ENCODE measurements at places on chromosomes 2 and 18.

DNA sequence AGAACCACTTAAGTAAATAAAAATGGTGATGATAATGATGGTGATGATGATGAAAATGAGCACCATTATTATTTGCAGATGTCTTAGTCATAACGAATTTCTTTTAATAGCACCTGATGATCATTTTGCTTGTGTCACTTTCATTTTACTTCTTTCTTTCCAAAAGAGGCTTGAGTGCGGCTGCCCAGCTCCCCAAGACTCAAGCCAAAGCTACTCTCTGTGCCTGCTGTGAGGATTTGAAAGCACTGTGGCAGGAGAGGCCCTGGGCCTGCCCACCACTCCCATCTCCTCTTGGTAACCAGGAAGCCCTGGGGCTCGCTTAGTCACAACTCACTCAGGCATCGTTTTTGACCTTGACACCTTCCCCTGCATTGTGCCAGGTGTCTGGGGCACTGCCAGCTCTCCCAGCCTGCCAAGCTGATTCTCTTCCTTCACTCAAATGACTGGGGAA is 41.2 kb downstream of the RPL37A start:
- DNase-seq: no peak

DNA sequence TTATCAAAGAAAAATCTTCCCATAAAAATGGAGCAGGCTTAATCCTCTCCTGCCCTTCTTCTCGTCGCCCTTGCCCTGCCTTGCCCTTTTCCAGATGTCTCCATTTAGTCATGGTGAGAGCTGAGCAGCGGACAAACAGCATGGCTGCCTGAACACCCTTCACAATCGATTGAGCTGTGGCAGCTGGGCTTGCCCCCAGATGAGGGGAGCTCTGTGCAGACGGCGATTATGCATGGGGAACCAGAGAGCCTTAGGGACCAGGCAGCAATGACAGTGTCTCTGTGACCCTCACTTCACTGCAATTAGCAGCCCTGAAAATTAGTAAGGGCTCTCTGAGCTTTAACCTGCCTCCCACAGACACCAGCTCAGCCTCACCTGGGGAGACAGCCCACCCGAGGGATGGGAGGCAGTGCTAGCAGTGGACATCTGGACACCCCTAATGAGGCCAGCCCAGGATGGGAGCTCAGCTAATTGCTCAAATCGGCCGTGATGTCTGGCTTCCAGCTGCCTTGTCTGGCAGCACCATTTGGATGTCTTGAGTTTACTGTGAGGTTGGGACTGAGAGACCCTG is 365.7 kb downstream of the TNS1 start:
- no peak for DNase-seq

DNA sequence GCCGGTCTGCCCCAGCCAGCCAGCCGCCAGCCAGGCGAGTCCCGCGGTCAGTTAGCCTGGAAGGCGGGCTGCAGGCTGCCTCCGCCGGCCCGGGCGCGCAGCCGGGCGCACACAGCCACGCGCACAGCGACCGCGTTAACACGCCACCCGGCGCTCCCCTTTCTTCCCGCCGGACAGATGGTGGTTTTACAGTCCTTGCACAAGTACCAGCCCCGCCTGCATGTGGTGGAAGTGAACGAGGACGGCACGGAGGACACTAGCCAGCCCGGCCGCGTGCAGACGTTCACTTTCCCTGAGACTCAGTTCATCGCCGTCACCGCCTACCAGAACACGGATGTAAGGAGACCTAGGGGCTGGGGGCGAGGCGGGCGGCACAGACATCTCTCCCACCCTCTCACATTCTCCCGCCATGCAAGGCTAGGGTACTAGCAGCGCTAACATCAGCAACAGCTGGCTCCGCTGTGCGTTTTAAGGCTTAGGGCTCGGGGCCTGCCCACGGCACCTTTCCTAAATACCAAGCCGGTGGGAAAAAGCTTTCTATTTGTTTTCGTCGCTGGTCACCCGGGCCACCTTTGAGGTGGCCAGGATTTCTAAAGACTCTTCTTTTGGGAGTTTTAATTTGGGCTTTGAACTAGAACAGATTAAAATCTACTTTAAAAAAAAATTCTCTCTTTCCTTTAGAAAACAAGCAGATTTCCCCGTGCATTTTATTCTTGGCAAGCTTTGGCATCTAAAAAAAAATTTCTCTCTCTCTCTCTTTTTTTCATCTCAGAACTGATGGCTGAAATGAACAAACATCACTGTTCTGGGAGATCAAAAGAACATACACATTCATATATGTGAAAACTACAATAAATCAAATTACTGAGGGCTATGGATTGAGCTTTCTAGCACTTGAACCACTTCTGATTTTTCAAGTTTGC is 2.9 kb downstream of the TBR1 start:
- DNase-seq: no peak

DNA sequence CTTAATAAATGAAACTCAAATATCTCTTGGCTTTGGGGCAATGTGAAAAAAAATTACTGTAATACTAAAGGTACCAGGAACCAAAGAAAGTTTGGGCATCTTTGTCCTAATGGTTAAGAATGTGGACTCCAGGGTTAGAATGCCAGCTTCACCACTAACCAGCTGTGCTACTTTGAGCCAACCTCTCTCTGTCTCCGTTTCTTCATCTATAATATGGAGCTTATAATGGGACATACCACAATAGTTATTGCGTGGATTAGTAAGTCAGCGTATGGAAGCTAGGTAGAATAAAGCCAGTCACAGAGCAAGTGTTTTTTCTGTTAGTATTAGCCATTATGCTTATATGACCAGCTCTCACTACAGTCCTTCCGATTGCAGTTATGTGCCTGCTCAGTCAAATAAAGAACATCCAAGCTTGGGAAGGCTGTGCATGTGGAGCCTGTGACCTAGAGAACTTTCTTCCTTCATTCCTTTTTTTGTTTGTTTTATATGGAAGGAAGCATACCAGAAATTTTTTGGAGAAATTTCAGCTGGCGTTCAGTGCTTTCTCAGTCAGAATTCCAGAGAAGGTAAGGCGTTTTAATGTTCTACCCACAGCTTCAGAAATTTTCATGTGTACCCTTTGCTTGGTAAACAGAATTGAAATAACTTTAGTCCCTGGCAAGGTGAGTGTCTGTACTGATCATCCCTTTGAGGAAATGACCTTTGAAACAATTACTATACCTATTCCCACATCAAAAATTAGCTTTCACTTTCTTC is 114.0 kb upstream of the RND3 start:
- no peak for DNase-seq

GRCh38 chr2:170823898-170824215 is 7.2 kb downstream of the GAD1 start:
- DNase-seq: no peak

DNA sequence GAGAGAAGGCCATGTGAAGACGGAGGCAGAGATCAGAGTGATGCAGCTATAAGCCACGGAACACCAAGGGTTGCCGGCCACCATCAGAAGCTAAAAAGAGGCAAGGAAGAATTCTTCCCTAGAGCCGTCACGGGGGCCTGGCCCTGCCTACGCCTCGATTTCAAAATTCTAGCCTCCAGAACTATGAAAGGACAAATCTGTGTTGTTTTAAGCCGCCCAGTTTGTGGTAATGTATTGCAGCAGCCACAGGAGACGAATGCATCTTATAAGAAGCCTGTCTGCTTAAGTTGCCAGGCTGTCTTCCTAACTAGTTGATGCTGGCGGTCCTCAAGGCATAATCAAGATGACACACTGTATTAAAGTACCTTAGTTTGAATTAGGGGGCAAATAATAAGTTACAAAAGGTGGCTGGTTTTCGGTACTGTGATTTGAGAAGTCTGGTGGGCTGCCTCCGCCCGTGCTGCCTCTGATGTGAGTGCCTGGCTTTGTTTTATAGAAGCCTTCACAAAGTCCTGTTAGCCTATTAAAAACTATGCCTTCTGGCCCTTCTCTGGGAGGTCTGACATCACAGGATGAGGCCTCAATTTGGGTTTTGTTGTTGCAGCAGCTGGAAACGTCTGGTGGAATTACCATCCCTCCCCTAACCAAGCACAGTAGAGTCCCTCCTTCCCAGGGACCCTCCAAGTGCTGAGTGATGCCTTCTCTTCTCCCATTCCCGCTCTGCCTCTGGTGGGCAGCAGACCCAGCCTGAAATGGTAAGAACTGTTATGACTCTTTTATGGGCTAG is 53.6 kb downstream of the SRD5A2 start:
- DNase-seq: no peak

GRCh38 chr18:36179562-36180355 is 7.5 kb upstream of the MOCOS start:
- DNase-seq: no peak

DNA sequence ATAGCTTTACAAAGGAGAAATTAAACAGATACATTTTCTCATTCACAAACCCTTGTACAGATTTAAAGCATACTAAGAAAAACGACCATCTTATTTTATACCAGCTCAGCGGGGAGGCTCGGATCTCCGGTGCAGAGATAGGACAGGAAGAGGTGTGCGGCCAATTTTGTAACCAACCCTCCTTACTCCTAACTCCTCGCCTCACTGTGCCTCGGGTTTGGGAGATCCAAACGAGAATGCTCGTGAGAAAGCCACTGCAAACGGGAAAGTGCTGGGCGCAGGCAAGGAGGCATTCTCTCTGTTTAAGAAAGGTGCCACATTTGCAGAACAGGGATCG is 1.2 kb downstream of the KDSR start:
- DNase-seq: no peak

DNA sequence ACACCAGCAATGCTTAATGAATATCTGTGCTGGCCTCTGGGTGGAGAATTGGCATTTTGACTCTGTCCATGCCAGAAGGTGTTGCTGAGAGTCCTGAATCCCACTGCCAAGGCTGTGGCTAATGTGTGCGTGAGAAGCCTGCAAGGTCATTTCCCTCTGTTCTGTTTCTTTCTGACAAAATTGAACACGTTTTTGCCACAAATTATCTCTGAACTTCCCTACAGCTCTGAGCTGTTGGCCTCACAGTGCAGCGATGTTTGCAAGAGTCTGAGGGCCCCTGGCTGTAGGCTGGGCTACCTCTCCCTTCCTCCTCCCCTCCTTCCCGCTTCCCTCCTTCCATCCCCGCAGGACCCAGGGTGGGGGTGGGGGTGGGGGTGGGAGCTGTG is 154.1 kb upstream of the HS6ST1 start:
- no peak for DNase-seq

DNA sequence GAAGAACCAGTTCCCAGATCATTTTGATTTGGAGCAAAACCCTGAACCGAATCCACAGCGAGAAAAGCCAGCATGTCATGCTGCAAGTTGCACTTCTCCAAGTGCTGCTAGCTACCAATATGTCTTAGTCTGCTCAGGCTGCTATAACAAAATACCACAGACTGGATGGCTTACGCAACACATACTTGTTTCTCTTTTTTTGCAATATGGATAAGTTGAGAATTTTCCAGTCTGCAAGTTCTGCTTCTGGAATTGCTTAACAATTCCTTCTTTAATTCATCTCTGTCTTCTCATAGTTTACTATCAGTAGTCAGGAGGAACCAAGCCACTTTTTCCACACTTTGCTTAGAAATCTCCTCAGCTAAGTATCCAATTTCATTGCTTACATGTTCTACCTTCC is 105.9 kb upstream of the RBBP8 start:
- DNase-seq: no peak

- DNase-seq: no peak
Observed at GRCh38 chr2:69926849-69927515, 12.1 kb downstream of the MXD1 start.

DNA sequence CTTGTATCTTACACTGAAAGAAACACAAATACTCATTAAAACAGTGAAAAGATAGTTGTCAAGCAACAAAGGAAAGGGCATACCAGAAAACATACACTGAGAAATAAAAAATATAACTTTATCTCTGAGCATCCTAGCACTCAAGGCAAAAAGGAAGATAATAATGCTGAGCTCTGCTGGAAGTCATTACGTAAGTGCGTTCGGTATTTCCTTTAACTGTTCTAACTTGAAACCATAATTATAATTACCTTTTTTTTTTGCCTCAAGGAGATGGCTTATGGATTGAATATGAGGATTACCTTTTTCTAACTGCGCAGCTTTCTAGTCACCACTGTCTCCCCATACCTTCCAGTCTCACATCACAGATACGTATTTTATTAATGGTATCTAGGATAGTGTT is 308.1 kb downstream of the GBX2 start:
- DNase-seq: no peak

- no peak for DNase-seq
Observed at GRCh38 chr2:1910592-1911246, 166.4 kb upstream of the PXDN start.

DNA sequence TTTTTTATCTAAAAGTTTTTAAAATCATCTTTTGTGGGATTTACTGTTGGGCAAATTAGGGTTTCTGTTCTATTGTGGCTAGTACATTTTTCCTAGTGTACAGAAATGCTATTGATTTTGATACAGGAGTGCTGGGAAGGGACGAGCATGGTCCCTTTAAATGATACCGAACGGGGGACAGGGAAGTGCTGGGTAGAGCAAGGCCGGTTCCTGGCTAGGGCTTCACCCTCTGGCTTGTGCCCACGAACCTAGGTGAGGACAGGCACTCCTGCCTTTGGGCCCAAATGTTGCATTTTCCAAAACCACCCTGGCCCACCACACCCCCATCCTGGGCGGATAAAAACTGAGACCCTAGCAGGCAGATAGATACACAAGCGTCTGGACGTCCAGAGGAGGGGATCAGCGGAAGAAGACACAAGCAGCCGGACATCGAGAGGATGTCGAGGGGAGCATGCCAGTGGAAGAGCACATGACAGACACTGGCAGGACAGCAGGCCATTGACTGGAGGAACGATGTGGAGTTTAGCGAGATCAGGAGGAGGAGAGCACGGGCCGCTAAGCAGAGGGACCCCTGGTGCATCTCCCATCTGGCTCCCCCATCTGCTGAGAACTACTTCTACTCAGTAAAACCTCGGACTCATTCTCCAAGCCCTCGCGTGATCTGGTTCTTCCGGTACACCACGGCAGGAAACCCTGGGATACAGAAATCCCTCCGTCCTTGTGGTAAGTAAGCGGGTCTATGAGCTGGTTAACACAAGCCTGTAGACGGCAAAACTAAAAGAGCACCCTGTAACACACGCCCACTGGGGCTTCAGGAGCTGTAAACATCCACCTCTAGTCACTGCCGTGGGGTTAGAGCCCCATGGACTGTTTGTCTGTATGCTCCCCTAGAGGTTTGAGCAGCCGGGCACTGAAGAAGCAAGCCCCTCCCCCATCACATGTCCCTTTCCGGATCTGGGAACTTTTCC is 13.5 kb upstream of the CALCRL start:
- DNase-seq: no peak

- DNase-seq: no peak
Observed at GRCh38 chr2:172702451-172702850, 33.2 kb upstream of the RAPGEF4 start.

DNA sequence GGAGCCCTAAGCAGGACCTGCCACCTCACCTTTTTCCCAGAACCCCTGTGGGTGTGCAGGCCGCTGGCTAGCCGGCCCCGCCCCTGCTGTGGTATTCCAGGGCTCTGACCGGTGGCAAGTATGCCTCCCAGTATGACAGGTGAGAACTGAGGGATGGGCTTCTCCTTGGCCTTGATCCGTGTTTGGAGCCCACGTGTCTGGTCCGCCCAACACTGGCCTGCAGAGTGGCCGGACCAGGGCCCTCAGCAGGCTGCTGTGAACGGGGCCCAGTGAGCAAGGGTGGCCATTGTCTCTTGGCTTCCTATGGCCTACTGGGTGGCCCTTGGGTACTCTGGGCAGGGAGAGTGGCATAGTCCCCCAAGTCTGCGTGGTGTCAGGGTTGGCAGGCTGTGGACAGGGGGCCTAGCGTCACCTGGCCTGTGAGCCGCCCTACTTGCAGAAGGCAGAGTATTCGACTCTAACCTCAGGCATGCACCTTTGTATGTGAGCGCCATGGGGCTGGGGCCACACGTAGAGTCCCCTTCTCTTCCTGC is 1.8 kb downstream of the RNPEPL1 start:
- DNase-seq: no peak

All from cortex of kidney (tissue), 1 donor.